ENCODE measurements at places on chromosomes 7 and 10. TPM values are rescaled to one million over a fixed set of nuclear protein-coding genes. Genes with fewer than 3 reads are reported as not detected.
A peak's percentile ranks its signal among the peaks of the same experiment; 100 is the strongest.

The ZNF107 gene
- total RNA-seq = 10.3 TPM

The TUBAL3 gene
- not detected for total RNA-seq

The LHPP gene
- 6.0 TPM for total RNA-seq

The TMEM236 gene
- 0.07 TPM for total RNA-seq

The ZNF488 gene
- total RNA-seq = 3.3 TPM

The ACTL6B gene
- total RNA-seq = 95.2 TPM

The MRLN gene
- not detected for total RNA-seq

The TWIST1 gene
- not detected for total RNA-seq

The CNPY1 gene
- not detected for total RNA-seq

The PON1 gene
- 1.1 TPM for total RNA-seq

The MRM2 gene
- total RNA-seq = 28.1 TPM

- no peak overlapping the region for H3K4me3 ChIP-seq
- H3K36me3 ChIP-seq = peaks cover 4% of the 10 kb centered on the region
- H3K27me3 ChIP-seq = peaks cover 3% of the 10 kb centered on the region
Measured at GRCh38 chr7:66804001-66804400, 63.5 kb downstream of the RABGEF1 start.

GRCh38 chr10:28793482-28793881 is 116.2 kb downstream of the BAMBI start:
- no peak overlapping the region for H3K4me3 ChIP-seq
- H3K27ac ChIP-seq = no peak overlapping the region
- H3K36me3 ChIP-seq = no peaks in the 10 kb centered on the region
- DNase-seq = no peak

DNA sequence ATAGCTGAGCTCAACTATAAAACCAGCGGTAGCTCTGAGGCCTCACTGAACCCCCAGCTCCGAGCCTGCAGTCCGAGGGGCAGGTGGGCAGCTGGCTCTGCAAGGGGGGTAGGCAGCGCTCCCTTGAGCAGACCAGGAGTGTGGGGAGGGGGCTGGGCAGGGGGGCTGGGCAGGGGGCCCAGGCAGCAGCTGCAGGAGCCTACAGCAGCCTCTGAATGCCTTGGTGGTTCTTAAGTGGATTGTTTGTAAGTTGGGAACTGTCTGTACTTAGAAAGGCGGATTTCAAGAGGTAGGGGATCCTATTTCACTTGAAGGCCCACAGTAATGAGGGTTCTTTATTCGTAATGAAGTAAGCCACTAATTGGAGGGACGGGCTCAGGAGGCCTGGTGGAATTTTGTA is 72.3 kb downstream of the ICA1 start:
- H3K4me1 ChIP-seq = no peaks in the 10 kb centered on the region
- H3K36me3 ChIP-seq = no peaks in the 10 kb centered on the region

DNA sequence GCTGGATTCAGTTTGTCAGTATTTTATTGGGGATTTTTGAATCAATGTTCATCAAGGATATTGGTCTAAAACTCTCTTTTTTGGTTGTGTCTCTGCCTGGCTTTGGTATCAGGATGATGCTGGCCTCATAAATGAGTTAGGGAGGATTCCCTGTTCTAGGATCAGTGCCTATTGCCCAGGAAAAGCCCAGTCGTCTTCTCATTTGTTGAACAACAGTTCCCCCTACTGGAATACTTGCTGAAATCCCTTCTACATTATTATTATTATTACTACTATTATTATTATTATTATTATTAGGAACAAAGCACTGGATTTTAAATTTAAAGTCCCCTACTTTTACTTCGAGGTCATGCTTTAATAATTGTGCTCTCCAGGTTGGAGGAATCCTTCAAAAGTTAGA is 528.9 kb downstream of the MAGI2 start:
- no peaks in the 10 kb centered on the region for H3K36me3 ChIP-seq
- peak overlapping the region; percentile 38 for H3K27ac ChIP-seq
- H3K27me3 ChIP-seq = peaks cover 2% of the 10 kb centered on the region
- no peak for DNase-seq
- no peak overlapping the region for H3K4me3 ChIP-seq

- peaks cover 3% of the 10 kb centered on the region for H3K27me3 ChIP-seq
- DNase-seq = no peak
- no peak overlapping the region for H3K27ac ChIP-seq
- no peaks in the 10 kb centered on the region for H3K36me3 ChIP-seq
Measured at GRCh38 chr7:139355320-139355719, 4.4 kb upstream of the LUC7L2 start.

GRCh38 chr7:48107926-48108472 is 18.9 kb downstream of the UPP1 start:
- no peak for DNase-seq
- peaks cover 2% of the 10 kb centered on the region for H3K27me3 ChIP-seq
- H3K36me3 ChIP-seq = peaks cover 5% of the 10 kb centered on the region
- no peak overlapping the region for H3K4me3 ChIP-seq
- no peaks in the 10 kb centered on the region for H3K4me1 ChIP-seq
- H3K27ac ChIP-seq = no peak overlapping the region

GRCh38 chr7:150382123-150382843 is 3.2 kb downstream of the ZNF775 start:
- no peak for DNase-seq
- H3K4me1 ChIP-seq = peaks cover 57% of the 10 kb centered on the region
- peak overlapping the region; percentile 91 for H3K27ac ChIP-seq
- H3K27me3 ChIP-seq = peaks cover 14% of the 10 kb centered on the region
- no peaks in the 10 kb centered on the region for H3K36me3 ChIP-seq

- H3K4me1 ChIP-seq = peaks cover 6% of the 10 kb centered on the region
- no peak for DNase-seq
- H3K4me3 ChIP-seq = no peak overlapping the region
- H3K27me3 ChIP-seq = no peaks in the 10 kb centered on the region
Measured at GRCh38 chr7:122448893-122449589, 144.5 kb upstream of the FEZF1 start.

GRCh38 chr10:10786109-10787090 is 231.3 kb upstream of the CELF2 start:
- DNase-seq = no peak
- H3K27me3 ChIP-seq = no peaks in the 10 kb centered on the region
- no peaks in the 10 kb centered on the region for H3K36me3 ChIP-seq
- no peak overlapping the region for H3K4me3 ChIP-seq
- H3K4me1 ChIP-seq = no peaks in the 10 kb centered on the region
- H3K27ac ChIP-seq = no peak overlapping the region

DNA sequence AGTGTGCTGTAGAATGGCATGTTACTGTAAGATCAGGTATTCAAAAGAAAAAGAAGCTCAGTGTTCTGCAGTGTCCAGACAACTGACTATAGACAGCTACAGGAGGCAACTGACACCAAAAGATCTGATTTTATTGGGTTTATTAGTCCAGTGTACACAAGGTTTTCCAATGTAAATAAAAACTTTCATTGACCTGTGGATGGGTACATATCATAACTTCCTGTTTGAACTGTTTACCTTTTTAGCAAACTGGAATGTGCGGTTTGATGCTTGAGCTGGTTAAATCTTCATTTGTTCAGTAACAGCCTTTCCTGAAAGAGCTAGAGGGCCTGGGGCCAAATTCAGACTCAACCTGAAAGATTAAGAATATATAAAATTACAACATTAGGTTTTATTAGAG is 172.6 kb upstream of the SP8 start:
- H3K27me3 ChIP-seq = no peaks in the 10 kb centered on the region
- H3K4me3 ChIP-seq = no peak overlapping the region
- no peak for DNase-seq
- H3K36me3 ChIP-seq = peaks cover 4% of the 10 kb centered on the region

DNA sequence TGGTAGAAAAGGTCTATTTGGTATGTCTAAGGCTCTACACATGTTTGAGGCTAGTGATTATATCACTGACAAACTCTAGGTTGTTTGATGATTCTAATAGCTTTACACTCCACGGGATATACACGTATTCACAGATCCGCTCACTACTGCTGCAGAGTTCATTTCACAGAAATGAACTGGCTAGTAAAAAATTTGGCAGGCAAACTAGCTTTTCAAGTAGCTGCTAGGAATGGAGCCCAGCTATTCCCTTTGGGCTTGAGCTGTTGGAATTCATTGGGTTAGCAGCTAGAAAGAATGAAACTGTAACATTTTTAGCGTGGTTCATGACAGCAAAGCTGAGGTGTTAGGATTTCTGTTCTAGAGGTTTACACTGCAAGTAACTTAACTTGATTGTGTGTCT is 37.6 kb downstream of the R3HCC1L start:
- H3K27ac ChIP-seq = peak overlapping the region; percentile 95
- H3K4me1 ChIP-seq = peaks cover 39% of the 10 kb centered on the region
- H3K36me3 ChIP-seq = no peaks in the 10 kb centered on the region
- no peak for DNase-seq
- H3K4me3 ChIP-seq = peak overlapping the region; percentile 14

DNA sequence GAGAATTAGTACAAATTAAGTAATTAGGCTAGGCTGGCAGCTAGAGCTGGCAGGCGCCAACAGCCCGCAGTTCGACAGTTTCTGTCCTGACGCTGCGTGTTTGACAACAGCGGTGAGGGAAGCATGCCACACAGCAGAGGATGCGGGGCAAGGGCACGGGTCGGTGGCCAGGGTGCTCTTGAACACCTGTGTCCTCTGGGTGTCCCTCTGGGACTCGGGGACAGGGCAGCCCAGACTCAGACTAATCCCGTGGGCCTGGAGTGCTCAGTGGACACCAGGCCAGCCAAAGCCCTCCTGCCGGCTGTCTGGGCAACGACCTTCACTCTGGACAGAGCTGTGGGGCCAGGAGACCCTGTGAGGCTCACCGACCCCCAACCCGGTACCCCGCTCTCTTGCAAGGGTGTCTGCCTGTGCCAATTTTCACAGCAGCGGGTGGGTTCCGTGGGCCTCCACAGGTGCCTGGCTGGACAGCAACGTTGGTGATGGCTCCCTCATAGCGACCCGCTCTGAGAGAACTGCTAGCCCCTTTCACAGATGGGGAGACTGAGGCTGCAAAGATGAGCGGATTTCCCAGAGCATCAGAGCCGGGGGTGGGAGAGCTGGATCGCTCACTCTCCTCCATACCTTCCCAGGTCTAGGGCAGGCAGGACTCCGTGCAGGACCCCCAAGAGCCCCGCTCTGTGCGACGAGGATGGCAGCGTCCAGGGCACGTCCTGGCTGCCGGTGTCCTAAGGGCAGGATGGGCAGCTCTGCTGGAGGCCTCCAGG is 48.5 kb downstream of the FOXL3 start:
- H3K4me3 ChIP-seq = no peak overlapping the region
- H3K36me3 ChIP-seq = no peaks in the 10 kb centered on the region
- H3K27me3 ChIP-seq = peaks cover 22% of the 10 kb centered on the region
- peak; percentile 3 for DNase-seq
- peaks cover 2% of the 10 kb centered on the region for H3K4me1 ChIP-seq

Measured in glutamatergic neuron (in vitro differentiated cells).